ENCODE measurements at places on chromosomes 12 and 14.

- DNase-seq, result no peak
Observed at GRCh38 chr14:60812987-60813386, 78.4 kb downstream of the MNAT1 start.

GRCh38 chr12:49288412-49288853 is 6.5 kb upstream of the PRPH start:
- DNase-seq, result peak; percentile 73

GRCh38 chr12:123114304-123115083 is 36.4 kb downstream of the PITPNM2 start:
- DNase-seq, result no peak

- DNase-seq, result no peak
Observed at GRCh38 chr14:95193081-95193480, 35.8 kb upstream of the DICER1 start.

GRCh38 chr14:105069871-105070759 is 4.9 kb upstream of the GPR132 start:
- no peak for DNase-seq
